Renal cortical epithelial cell (primary cell): ENCODE measurements at places on chromosomes 1 and 21.

GRCh38 chr1:19504796-19505692, 19.7 kb upstream of the CAPZB start:
- DNase-seq: peak; percentile 88

DNA sequence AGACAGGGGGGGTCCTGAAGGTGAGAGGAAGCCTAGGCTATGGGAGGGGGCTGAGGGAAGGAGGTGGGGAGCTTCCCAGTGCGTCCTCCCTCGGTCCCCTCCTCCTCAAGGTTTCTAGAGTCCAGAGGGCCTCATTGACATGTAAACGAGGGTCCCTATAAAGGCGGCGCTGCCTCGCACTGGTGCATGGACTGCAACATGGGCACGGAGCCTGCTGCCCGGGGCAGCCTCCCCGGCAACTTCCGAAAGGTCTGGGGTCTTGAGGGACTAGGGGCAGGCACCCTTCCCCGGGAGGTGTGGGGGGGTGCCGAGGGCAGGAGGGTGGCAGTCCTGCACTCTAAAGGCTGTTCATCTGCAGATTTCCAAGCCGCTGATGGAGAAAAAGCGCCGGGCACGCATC, at the start of gene HES3:
Gene HES3, plus strand, starts transcription at position 187 of the 400 bp plus-strand sequence. Its CDS starts 187 bp downstream, at position 374.
- no peak for DNase-seq

DNA sequence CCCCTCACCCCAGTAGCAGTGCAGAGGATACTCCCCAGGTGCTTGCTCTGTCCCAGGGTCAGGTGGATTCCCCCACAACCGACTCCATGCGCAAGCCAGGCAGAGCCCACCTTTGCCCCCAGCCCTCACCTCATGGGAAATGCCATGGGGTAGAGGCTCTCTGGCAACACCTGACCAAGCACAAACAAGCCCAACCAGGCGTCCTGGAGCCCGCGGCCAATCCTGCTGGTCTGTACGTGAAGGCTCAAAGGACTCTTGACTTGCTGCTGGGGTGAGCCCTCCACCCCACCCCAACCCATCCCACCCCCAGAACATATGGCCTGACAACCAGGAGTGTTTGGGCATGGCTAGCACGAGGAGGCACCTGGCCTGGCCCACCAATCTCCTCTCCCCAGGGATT, 1.8 kb downstream of the ADGRB2 start:
- no peak for DNase-seq

DNA sequence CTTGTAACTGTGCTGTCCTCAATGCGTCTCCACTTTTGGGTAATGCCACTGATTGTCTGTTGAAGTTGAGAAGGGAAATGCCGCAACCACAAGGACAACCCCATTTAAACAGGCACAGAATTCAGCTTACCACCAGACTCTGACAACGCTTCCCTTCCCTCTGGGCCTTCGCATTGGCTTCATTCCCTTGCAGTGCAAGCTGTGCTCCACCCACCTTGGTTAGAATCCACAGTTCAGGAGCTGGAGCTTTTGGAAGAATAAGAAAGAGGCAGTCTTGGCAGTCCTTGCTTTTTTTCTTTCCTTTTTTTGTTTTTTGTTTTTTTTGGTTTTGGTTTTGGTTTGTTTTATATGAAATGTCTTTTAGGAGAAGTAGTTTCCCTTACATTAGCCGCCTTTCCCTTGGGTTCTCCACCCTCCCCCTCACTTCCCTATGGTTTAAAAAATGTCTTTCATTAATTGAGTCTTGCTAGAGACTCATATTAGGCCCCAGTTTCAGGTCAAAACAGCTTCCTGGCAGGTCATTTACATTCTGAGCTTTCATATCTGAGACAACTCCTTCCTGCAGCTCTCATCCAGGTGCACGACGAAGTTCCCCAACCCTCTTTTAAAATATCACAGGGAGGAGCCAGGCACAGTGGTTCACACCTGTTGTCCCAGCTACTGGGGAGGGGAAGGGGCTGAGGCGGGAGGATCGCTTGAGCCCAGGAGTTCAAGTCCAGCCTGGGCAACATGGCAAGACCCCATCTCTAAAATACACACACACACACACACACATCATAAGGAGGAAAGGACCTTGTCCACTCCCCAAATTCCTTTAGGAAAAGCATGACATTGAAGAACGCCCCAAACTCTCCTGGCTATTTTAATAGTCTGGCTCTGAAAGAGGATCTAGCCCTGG, 20.7 kb upstream of the LAX1 start:
- no peak for DNase-seq

DNA sequence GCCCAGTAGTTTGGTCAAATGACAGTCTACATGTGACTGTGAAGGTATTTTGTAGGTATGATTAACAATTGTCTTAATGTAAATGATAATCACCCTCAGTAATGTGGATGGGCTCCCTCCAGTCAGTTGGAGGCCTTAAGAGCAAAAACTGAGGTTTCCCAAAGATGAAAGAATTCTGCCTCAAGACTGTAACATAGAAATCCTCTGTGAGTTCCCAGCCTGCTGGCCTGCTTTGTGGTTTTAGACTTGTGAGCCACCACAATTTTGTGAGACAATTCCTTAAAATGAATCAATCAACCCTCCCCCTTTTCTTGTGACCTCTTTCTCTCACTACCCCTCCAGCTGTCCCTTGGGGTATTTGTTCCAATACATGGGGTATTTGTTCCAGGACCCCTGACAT, 226.4 kb upstream of the DPYD start:
- DNase-seq: no peak

GRCh38 chr1:33438364-33439160, 7.7 kb upstream of the PHC2 start:
- DNase-seq: no peak

DNA sequence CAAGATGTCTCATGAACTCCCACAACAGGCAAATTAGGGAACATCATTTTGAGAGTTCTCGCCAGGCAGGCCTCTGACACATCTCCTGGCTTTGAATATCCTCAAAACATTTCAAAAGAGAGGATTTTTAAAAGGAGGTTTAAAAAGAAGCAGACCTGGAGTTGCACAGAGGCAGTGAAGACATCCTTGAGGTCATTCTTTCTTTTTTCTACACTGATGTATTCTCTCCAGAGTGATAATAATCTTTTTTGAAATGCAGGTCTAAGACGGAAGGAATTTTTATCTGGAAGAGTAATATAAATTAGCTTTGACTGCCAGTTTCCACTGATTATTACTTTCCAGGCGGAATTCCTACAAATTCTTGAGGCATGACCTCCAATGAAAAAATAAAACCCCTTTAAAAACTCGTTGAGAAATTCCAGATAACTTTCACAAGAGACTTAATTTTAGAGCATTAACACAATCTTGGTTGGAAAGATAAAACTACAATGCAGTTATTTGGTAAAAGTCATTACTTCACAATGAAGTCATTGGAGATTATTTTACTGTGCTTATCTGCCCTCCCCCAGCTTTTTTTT, 125.0 kb downstream of the LYPLAL1 start:
- peak; percentile 40 for DNase-seq
